ENCODE measurements at places on chromosomes 6 and 20.

- no peak for DNase-seq
Measured at GRCh38 chr20:63032861-63033793, 26.4 kb upstream of the BHLHE23 start.

DNA sequence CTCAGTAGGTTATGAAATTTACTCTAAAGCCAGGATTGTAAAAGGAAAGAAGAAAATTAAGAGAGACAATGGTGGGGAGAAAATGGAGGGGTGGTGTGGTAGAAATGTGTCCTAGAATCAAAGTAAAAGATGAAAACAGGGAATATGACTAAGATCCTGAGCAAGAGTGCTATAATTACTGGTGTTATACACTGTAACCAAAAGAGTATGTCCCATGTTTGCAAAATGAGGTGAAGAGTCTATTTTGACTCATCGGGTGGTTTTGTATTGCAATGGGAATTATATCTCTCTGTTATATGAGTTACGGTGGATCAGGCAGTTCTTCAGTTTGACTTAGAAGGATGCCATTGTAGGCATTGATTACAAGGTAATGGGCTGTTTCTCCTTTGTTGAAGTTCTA lies 8.5 kb downstream of the L3MBTL3 start:
- no peak for DNase-seq

DNA sequence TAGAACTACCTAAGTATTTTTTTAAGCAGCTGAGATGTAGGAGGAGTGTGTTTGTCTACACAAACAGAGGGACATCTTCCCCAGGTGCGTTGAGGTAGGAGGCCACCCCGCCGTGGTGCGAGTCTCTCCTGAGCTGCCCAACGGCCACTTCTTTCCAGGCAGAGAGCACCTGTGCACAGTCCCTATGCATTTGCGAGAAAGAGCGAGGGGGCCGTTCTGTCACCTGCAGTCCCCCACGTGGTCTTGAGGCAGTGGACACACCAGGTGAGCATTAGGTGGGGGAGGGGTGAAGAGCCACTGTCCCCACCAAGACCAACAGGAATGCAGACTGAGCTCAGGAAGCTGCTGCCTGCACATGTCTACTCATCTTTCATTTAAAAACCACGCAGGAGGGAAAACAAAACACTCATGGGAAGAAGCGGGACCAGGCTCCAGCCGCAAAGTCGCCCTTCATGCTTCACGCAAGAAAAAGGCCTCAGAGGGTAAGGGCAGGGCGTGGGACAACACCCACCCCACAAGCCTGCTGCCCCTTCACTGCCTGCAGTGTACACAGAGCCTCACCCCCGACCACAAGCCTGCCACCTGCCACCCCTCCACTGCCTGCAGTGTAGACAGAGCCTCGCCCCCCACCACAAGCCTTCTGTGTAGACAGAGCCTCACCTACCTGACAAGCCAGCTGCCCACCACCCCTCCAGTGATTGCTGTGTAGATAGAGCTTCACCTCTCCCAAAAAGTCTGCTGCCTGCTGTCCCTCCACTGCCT lies 142.0 kb downstream of the DLL1 start:
- no peak for DNase-seq

- no peak for DNase-seq
Measured at GRCh38 chr20:23071996-23072395, 14.1 kb downstream of the CD93 start.

GRCh38 chr6:136921936-136922684 lies at the start of gene SLC35D3:
TSS of gene SLC35D3 (plus strand) at chr6:136922301. CDS start at chr6:136922429, 128 bp downstream.
- peak; percentile 22 for DNase-seq

GRCh38 chr6:133359256-133359655 lies 118.1 kb downstream of the EYA4 start:
- no peak for DNase-seq

DNA sequence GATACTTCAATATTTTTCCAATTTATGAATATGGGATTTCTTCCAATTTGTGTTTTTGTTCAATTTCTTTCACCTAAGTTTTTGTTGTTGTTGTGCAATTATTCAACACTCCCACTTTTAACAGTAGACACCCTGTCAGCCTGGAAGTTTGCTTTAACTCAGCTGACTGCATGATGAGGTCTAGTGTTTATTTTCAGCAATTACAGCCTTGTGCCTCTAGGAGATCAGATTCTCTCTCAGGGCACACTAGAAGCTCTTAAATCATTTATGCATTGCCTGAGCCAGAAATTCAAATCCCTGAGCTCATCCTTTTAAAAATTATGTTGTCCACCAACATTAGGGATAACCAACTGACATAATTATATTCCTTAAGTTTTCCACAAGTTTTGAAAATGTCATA lies 85.7 kb downstream of the MRAP2 start:
- DNase-seq = no peak

DNA sequence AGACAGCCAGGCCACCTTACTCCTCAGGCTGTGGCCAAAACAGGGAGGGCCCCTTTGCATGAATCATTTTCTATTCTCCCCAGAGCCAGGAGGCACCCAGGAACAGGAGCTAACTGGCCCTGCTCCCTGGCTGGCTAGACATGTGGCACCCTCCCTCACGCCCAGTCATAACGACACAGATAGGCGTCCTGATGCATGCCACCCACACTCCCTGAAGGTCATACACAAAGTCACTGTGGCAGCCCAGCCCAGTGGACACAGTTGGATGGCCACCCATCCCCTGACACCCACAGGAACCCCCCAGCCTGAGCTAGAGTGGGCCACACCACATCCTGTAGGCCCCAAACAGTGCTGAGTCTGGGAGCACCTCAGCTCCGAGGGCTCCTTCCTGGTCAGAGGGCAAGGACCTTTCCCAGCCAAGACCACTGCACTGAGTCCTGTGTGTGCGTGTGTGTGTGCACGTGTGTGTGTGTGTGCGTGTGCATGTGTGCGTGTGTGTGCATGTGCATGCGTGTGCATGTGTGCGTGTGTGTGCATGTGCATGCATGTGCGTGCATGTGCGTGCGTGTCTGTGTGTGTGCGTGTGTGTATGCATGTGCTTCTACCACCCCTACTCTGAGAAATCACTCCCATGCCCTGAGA lies 21.6 kb downstream of the TFEB start:
- DNase-seq = no peak

- no peak for DNase-seq
Measured at GRCh38 chr6:3798055-3798919, 46.8 kb upstream of the PXDC1 start.

Measured in HTR-8/SVneo (cell line).